ENCODE measurements at places on chromosomes 2 and 18.

DNA sequence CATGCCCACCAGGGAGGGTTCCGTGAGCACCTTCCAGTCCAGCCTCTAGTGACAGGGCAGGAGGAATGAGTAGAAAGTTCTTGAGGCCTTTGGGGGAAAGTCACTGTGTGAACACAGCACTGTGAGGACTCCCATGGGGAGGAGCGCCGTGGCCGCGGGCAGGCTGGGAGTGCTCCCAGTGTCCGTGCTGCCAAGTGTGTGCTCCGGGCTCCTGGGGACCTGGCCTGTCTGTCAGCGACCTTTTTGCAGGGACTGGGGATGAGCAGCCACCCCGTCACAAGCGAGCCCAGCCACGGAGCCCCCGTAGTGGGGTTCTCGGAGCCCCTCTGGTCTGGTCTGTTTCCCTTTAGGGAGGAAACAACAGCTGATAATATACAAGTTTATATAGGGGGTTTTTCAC lies 36.8 kb downstream of the PDIA6 start:
- DNase-seq, result no peak

DNA sequence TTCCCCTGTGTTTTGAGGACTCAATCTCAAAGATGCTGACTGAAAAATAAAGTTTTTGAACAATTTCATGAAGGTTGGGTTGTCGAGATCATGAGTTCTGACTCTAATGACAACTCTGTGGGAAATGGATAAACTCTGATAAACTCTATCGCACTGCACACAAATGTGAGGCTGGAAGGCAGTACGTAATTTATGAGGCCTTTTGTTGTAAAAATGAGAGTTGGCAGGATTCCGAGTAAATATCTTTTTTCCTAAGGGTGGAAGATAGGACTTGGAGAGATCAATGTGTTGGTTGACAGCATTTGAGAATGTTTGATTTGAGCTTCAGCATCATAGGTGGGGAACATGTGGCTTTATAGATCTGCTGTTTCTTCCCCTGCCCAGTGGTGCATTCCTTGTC lies 90.4 kb downstream of the SPTBN1 start:
- DNase-seq, result no peak

DNA sequence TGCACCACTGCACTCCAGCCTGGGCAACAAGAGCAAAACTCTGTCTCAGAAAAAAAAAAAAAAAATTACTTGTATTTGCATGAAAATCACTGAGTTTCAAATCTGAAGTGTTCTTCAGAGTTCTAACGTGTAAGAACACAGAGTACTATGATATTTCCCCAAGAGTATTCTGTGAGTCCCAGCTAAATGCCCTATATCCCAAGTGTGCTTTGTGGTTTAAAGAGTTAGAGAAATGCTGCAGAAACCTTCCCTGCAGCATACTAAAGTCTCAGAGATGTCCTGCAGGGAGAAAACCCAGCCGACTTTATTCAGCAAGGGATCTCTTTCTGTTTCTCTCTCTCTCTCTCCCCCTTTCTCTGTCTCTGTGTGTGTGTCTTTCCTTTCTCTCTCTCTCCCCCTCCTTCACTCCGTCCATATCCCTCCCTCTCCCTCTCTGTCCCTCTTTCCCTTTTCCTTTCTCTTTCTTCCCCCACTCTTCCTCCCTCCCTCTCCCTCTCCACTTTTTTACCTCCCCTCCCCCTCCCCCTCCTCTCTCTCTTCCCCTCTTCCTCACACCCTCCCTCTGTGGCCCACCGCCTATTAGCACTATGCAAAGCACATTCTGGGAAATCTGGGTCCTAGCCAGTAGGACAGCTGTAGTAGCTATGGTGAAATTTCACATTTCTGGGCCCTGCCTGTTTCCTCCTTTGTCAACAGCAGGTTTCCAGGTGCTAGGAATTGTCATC lies 54.2 kb downstream of the ACTR2 start:
- no peak for DNase-seq

DNA sequence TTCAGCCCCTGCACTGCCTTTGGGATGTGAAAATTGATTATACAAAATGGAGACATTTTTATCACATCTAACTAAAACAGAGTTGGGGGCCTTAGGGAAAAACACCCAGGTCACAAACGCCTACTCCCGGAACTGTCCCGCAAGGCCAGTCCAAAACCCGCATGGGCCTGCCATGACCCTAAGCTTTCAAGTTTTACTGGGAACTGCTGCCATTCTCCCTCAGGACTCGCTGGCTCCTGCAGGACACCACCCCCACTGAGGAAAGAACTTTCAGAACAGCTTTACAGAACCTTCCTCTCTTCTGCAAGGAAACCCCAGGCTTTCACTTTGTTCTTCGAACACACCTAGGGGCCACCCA lies 320.4 kb upstream of the HS6ST1 start:
- DNase-seq, result no peak
